ENCODE measurements at places on chromosomes 12 and 14. TPM values are rescaled to one million over a fixed set of nuclear protein-coding genes. Genes with fewer than 3 reads are reported as not detected.

SLCO1B1 gene
- not detected for polyA plus RNA-seq

DNA sequence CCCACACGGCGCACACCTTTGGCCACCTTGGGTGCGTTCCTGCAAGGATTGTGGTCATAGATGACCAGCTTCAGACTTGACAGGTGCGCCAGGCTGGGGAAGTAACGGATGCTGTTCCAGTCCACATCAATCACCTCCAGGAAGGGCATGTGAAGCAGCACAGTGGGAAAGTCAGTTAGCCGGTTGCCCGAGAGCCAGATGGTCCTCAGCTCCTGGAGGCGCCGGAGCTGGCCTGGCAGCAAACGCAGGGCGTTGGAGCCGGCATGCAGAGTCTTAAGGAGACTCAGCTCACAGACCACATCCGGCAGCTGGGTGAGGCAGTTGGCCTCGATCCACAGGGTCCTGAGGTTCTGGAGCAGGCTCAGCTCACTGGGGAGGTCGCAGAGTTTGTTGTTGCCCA is 581 bp downstream of the LRRC10 start:
- no peaks in the 10 kb centered on the region for H3K36me3 ChIP-seq
- H3K4me3 ChIP-seq: no peak overlapping the region
- H3K27me3 ChIP-seq: no peaks in the 10 kb centered on the region
- DNase-seq: no peak

SCNN1A gene
- 14.4 TPM for polyA plus RNA-seq

DNA sequence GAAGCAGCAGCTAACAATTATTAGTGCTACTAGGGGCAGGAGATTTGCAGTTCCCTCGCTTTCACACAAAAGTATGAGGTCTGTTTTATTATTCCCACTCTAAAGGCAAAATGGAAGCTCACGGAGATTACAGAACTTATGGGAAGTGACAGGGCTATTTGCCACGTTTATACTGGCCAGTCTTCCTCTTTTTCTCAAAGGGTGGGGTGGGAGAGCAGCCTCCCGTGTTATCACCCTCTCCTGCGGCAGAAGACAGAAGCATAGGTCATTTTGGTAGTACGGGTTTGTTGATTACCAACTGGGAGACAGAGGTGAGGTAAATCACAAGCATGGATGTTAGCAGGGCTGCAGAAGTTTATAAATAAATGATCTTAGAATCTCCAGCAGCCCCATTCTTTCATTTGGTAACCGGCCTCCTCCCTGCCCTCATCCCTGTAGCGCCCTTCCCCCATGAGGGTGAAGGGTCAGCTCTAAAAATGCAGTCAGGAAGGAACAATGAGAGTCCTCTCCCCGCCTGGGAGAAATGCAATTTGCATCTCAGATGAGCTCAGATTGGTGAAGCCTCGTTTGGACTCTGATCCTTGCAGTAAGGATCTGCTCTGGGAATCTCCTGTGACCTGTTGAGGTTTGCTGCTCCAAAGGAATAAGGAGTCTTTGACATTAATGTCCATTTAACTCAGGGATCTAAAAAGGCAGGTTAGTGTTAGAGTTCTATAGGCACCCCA is 44.7 kb upstream of the SINHCAF start:
- peak; percentile 93 for DNase-seq
- no peaks in the 10 kb centered on the region for H3K36me3 ChIP-seq
- H3K4me1 ChIP-seq: no peaks in the 10 kb centered on the region
- peak overlapping the region; percentile 94 for H3K27ac ChIP-seq

DNA sequence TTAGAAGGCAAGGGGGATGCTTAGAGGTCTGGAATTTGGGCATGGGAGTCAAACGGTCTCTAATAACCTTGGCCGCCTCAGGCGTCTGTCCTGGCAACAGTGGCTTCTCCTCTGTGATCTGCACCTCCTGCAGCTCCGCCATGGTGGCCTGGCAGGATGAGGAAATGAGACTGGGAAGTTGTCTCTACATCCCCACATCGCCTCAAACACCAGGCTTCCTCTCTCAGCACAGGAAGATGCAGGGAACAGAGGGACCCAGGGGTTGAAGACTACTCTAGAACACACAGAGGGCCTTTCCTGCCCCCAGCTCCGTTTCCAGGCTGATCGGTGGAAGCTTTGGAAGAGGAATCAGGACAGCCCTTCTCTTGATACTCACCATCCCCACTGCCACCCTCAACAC is 1.7 kb downstream of the NDRG2 start:
- no peak overlapping the region for H3K4me3 ChIP-seq
- H3K27me3 ChIP-seq: no peaks in the 10 kb centered on the region
- no peaks in the 10 kb centered on the region for H3K4me1 ChIP-seq
- DNase-seq: no peak
- H3K36me3 ChIP-seq: peaks cover 36% of the 10 kb centered on the region
- no peak overlapping the region for H3K27ac ChIP-seq

GRCh38 chr14:89721956-89722355 is 232.6 kb downstream of the EFCAB11 start:
- DNase-seq: peak; percentile 56
- no peak overlapping the region for H3K4me3 ChIP-seq
- no peaks in the 10 kb centered on the region for H3K27me3 ChIP-seq
- H3K27ac ChIP-seq: no peak overlapping the region
- H3K4me1 ChIP-seq: peaks cover 8% of the 10 kb centered on the region

DNA sequence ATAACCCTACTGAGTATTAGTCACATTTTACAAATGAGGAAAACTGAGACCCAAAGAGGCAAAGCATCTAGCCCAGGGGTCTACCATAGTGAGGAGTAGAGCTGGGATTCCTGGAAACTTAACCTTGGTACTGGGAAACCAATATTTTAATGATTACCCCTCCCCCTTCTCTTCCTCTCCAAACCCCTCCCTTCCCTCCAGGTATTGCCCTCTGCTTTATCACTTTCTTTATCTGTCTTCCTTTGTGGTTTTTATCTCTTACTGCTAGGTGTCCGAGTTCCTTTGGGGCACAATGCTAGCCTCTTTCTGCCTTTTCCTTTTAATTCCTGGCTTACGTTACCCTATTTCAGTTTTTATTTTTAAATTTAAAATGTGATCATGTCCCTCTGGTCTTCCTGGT is 2.8 kb downstream of the GABARAPL1 start:
- H3K36me3 ChIP-seq: no peaks in the 10 kb centered on the region
- H3K4me3 ChIP-seq: no peak overlapping the region
- no peaks in the 10 kb centered on the region for H3K27me3 ChIP-seq

DNA sequence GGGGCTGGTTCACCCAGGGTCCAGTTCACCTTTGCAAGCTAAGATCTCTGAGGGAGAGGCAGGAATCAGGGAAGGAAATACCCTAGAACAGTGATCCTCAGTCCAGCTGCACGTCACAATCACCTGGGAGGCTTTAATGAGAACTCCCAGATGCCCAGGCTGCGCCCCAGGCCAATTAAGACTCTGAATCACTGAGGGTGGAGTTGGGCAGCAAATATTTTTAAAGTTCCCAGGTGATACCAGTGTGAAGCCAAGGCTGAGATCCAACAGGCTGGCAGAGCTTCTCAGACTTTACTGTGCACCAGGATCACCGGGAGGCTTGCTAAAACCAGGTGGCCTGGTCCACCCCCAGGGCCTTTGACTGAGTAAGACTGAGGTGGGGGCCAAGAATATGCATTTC is 23.8 kb downstream of the MYL2 start:
- peaks cover 3% of the 10 kb centered on the region for H3K27me3 ChIP-seq
- H3K36me3 ChIP-seq: no peaks in the 10 kb centered on the region
- no peak overlapping the region for H3K4me3 ChIP-seq
- peak; percentile 34 for DNase-seq

DNA sequence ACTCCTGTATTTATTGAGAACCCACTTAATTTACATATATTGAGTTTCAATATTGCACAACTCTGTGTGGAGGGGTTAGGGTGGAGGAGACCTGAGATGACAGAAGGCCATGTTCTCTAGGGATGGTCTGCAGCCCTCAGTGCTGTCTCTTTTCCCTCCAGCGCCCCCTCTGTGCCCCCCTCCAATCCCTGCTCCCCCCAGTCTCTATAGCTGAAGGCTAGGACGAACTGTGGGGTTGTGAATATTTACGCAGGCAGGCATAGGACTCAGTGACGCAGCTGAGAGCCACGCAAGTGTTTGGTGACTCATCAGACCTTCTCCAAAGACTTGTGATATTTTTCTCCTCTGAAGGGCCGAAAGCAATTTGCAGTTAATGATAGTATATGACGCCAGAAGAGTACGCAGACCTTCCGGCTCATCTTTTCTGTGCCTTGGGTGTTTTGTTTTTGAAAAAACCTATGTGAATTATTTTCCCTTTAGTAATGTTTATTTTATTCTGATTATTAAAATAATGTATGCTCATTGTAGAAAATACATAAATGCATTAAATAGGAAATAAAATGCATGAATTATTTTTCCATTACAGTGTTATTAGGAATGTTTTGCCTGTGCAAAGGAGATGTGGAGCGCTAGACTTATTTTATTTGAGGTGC is 85.3 kb downstream of the SLC25A47 start:
- H3K36me3 ChIP-seq: peaks cover 9% of the 10 kb centered on the region
- DNase-seq: peak; percentile 84
- H3K4me3 ChIP-seq: no peak overlapping the region
- H3K27ac ChIP-seq: no peak overlapping the region
- peaks cover 21% of the 10 kb centered on the region for H3K4me1 ChIP-seq

DNA sequence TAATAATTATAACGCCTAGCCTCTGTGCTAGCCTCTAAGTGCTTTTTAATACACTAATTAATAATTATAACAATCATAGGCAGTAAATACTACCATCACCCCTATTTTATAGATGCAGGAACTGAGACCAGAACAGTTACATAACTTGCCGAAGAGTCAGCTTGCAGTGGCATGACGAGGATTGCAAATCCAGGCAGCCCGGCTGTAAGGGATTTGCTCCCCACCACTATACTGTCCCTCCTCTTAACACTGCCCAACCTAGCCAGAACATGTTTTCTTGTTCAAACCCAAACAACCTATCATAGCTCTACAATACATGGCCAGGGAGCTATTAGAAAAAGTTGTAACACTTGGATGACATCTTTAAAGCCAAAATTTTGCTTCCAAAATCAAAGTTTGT is 33.9 kb upstream of the VASH1 start:
- no peaks in the 10 kb centered on the region for H3K36me3 ChIP-seq
- no peaks in the 10 kb centered on the region for H3K4me1 ChIP-seq
- no peak overlapping the region for H3K4me3 ChIP-seq
- no peak overlapping the region for H3K27ac ChIP-seq
- H3K27me3 ChIP-seq: no peaks in the 10 kb centered on the region
- DNase-seq: no peak

TMEM132D gene
- 0.10 TPM for polyA plus RNA-seq

DNA sequence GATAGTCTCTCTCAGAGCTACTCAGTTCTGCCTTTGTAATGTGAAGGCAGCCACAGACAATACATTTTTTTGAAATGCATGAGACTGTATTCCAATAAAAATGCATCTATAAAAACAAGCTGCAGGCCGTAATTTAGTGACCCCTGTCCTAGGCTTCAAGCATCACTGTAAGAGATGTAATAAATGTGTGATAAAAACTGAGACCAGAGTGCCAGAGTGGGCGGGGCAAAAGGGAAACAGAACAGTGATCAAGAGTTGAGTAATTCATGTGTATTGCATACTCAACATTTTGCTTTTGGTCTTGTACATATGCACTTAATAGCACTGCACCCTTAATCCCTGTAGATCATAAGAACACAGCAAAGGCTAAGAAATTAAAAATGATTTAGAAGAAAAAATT is 743.5 kb downstream of the DIO2 start:
- H3K4me3 ChIP-seq: no peak overlapping the region
- peak; percentile 78 for DNase-seq
- H3K27ac ChIP-seq: no peak overlapping the region
- no peaks in the 10 kb centered on the region for H3K27me3 ChIP-seq

- no peak for DNase-seq
- H3K4me1 ChIP-seq: no peaks in the 10 kb centered on the region
- no peak overlapping the region for H3K4me3 ChIP-seq
- no peaks in the 10 kb centered on the region for H3K36me3 ChIP-seq
Observed at GRCh38 chr12:93921521-93921920, 226.9 kb upstream of the PLXNC1 start.

DNA sequence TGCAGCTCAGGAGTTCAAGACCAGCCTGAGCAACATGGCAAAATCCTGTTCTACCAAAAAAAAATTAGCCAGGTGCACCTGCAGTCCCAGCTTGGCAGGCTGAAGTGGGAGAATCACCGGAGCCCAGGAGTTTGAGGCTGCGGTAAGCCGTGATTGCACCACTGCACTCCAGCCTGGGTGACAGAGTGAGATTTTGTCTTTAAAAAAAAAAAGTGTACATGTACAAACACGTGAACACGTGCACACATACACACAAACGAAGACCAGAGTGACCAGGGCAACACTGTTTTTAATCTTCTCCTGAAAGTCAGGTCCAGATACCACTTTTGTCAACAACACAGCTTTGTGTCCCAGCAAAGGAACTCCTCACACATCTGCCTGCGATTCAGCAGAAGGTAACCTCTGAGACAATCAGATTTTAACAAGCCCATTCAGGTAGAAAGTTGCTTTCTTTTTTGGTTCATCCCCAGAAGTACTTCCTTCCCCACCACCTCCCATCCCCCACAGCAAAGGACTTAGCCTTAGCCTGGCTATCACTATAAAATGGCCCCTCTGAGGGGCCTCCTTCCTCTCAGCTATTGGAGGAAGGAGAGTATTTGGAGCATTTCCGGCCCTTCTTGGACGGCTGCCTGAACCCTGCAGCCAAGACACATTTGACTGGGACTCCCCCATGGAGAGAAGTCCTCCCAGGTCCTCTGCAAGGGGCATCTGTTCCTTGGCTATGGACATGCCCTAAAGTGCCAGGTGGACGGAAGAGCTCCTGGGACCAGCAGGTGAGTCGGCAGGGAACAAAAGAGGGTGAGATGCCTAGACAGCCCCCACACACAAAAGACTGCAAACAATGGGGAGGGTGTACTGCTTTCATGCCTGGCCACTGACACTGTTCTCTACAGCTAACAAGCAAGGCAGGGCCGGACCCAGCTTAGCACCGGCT is 9.8 kb downstream of the CTDSP2 start:
- H3K4me1 ChIP-seq: peaks cover 53% of the 10 kb centered on the region
- H3K27ac ChIP-seq: peak overlapping the region; percentile 85
- H3K36me3 ChIP-seq: no peaks in the 10 kb centered on the region
- peak; percentile 38 for DNase-seq

GRCh38 chr14:66701813-66702212 is 193.9 kb downstream of the GPHN start:
- DNase-seq: no peak
- no peak overlapping the region for H3K4me3 ChIP-seq
- no peaks in the 10 kb centered on the region for H3K27me3 ChIP-seq
- H3K36me3 ChIP-seq: peaks cover 8% of the 10 kb centered on the region
- no peak overlapping the region for H3K27ac ChIP-seq
- no peaks in the 10 kb centered on the region for H3K4me1 ChIP-seq

DNA sequence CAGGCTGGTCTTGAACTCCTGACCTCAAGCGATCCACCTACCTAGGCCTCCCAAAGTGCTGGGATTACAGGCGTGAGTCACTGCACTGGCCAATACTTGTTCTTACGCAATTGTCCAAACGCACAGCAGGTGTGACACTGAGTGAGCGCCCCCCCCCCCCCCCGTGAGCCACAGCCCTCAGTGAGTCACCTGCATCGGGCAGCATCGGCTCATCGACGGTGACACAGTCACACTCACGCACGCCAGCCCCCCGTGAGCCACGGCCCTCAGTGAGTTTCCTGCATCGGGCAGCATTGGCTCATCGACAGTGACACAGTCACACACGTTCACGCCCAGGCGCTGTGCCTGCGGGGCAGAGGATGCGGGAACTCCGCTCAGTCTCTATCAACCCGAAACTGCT is 42.5 kb downstream of the GALNT9 start:
- peaks cover 51% of the 10 kb centered on the region for H3K27me3 ChIP-seq
- no peak overlapping the region for H3K27ac ChIP-seq
- no peak overlapping the region for H3K4me3 ChIP-seq
- H3K36me3 ChIP-seq: no peaks in the 10 kb centered on the region
- no peak for DNase-seq

- peak; percentile 29 for DNase-seq
- H3K4me3 ChIP-seq: no peak overlapping the region
- H3K27me3 ChIP-seq: no peaks in the 10 kb centered on the region
- no peaks in the 10 kb centered on the region for H3K36me3 ChIP-seq
- H3K4me1 ChIP-seq: no peaks in the 10 kb centered on the region
Observed at GRCh38 chr12:41293011-41293410, 104.9 kb downstream of the PDZRN4 start.

TEX52 gene
- 0.22 TPM for polyA plus RNA-seq
